ENCODE measurements at places on chromosomes 6 and 20.

- DNase-seq: peak; percentile 73
Measured at GRCh38 chr6:118894425-118895260, 691 bp downstream of the ASF1A start.

GRCh38 chr20:39983183-39983582 lies 705.9 kb downstream of the MAFB start:
- no peak for DNase-seq

DNA sequence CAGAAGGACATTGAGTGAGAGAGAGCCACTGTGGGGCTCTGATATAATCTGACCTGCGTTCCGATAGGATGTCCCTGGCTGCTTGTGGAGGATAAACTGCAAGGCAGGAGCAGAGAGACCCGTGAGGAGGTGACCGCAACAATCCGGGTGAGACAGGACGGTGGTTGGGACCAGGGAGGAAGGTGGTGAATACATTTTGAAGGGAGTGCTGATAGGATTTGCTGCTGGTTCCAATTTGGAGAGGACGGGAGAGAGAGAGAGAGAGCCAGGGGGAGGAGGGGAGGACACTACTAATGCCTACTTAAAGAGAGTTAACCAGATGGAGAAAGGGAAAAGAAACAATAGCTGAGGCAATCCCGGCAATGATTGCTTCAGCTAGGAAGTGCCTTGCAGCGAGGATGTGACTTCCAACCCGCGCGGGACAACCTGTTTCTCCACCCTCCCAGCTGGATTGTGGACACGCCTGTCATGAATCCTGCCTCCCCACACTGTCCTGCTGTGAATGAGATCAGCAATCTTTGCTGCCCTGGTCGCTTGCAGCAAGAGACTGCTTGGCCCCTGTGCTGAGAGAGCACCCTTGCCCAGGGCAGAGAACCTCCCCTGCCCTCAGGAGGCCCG lies 199.0 kb upstream of the KCNG1 start:
- peak; percentile 8 for DNase-seq

DNA sequence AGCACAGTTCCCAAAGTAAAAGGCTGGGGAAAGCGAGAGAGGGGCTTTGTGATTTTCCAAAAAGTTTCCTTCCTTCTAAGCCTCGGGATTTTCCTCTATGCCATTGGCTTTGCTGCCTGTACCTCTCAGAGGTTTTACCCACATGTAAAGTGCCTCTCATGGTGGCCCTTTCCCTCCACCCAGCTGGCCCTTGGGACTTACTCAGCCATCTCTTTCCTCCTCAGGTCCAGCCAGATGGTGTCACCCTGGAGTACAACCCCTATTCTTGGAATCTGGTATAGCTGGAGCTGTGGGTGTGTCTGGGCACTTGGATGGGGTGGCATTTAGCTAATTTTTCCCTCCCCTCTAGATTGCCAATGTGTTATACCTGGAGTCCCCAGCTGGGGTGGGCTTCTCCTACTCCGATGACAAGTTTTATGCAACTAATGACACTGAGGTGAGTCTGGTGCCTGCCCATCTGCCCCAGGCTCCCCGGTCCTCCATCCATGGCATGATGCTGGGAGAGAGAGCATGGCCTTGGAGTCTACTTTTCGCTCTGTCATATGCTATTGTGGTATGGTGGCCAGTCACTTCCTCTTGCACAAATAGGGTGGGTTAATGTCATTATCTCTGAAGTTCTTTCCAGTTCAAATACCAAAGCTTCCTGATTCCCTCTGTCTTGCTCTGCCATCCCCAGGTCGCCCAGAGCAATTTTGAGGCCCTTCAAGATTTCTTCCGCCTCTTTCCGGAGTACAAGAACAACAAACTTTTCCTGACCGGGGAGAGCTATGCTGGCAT lies 1.1 kb downstream of the CTSA start:
- DNase-seq: no peak

Measured in activated CD4-positive, alpha-beta T cell treated with anti-CD3 and anti-CD28 coated beads for 48 hours (primary cell).